ENCODE measurements at places on chromosomes 3 and 15.

- DNase-seq, result no peak
Measured at GRCh38 chr3:94935738-94936580, 873.1 kb downstream of the NSUN3 start.

DNA sequence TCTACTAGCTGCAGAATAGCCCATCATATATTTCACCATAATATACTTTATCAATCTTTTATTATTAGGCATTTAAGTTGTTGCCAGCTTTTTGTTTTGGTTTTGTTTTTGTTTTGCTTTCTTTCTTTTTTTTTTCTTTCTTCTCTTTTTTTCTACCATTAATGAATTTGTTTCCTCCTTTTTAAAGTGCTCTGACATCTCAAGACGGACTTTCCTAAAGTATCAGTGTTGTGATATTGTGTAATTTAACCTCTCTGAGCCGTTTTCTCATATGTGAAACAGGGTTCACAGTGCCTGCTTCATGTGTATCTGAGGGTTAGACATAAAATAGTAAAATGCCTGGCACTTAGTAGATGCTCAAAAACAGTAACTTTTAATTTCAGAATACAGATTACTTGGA lies 109.5 kb upstream of the IL12A start:
- DNase-seq, result no peak

DNA sequence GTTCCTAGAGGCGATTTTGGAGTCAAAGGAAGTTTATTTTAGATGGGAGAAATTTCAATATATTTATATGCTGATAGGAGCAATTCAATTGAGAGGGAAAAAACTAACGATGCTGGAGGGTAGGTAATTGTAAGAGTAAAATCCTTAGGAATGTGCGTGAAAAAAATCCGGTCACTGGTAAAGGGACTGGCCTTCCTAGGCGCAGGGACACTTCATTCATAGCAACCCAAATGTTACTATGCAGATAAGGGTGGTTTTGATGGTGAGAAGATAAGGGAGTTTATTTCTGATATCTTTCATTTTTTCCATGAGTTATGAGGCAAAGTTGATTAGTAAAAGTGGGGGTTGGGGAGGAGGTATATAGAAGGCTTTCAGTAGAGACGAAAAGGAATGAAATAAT lies 1.1 kb upstream of the PIAS1 start:
- no peak for DNase-seq

- DNase-seq, result no peak
Measured at GRCh38 chr3:172615296-172615695, 92.1 kb upstream of the TNFSF10 start.

DNA sequence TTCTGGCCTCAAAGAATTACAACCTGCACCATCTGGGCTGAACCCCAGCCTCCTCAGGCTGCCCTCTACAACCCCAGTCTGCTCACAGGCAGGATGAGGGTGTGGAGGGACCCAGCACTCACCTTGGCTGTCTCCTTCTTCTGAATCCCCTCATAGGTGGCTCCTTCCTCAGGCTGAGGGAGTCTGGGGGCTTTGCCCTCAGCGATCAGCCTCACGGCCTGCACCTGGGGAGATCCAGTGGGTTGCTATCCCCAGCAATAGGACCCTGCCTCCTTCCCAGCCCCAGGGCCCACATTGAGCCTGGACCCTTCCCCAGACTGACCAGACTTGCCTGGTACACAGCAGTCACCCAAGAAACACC lies 25.1 kb downstream of the ALDH1L1 start:
- no peak for DNase-seq
